Caco-2 (cell line): ENCODE measurements at places on chromosomes 6 and 20.

- DNase-seq, result no peak
Measured at GRCh38 chr6:27892649-27893058, 19.5 kb downstream of the OR2B2 start.

DNA sequence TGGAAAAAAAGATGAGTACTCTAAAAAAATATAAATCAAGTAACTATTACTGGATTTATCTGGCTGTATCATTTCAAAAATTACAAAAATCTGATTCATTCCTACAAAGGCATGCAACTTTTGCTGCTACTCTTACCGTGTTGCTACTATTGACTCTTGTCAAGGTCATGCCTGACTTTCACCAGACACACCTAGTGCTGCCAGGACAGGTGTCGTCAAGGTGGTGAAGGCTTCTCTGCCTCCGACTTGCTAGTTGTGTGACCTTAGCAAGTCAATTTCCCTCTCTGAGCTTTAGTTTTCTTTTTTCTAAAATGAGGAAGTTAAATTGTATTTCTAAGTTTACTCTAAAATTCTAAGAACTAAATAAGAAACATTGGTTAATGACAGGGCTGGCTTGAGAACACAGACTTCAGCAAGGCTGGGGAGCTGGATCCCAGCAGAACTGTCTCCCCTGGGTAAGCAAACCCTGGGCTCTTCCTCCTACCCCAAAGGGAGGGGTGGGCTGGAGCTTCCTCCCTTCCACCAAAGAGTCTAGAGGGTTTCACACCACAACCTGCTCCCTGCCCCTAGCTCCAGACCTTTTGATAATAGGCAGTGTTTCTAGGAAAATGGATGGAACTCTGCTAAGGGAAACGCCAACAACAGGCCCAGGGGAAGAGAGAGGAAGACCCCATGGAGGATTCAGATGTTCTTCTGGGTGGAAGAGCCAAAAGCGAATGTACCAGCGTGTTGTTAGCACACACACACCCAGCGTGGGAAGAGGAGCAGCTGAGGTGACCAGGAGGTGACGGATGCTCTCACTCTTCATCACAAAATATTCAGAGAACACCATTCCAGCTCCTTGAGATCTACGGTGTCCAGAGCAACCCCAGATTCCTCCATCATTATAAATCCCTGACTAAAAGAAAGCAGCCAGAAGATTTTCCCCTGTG is 47.9 kb upstream of the CITED2 start:
- no peak for DNase-seq

- DNase-seq, result no peak
Measured at GRCh38 chr6:150228072-150228733, 85.4 kb downstream of the PPP1R14C start.

GRCh38 chr6:36389353-36389752 is 1.9 kb upstream of the ETV7 start:
- DNase-seq, result no peak

GRCh38 chr20:823574-823902 is 10.0 kb upstream of the FAM110A start:
- DNase-seq, result no peak

- no peak for DNase-seq
Measured at GRCh38 chr20:53141201-53142050, 169.3 kb downstream of the TSHZ2 start.

DNA sequence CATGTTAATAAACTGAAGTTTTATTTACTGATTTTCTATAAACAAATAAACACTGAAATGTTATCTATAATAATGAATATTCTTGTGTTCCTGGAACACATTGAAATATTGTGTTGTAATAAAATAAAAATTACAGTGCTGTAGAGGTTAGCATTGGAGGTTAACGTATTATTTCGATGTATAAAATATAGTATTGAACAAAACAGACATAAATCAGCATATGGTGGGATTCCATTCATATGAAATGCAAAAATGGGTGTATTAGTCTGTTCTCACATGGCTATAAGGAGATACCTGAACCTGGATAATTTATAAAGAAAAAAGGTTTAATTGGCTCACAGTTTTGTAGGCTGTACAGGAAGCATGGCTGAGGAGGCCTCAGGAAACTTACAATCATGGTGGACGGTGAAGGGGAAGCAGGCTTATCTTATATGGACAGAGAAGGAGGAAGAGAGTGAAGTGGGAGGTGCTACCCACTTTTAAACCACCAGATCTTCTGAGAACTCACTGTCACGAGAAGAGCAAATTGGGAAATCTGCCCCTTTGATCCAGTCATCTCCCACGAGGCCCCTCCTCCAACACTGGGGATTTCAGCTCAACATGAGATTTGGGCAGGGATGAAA is 24.6 kb upstream of the BMP6 start:
- no peak for DNase-seq

DNA sequence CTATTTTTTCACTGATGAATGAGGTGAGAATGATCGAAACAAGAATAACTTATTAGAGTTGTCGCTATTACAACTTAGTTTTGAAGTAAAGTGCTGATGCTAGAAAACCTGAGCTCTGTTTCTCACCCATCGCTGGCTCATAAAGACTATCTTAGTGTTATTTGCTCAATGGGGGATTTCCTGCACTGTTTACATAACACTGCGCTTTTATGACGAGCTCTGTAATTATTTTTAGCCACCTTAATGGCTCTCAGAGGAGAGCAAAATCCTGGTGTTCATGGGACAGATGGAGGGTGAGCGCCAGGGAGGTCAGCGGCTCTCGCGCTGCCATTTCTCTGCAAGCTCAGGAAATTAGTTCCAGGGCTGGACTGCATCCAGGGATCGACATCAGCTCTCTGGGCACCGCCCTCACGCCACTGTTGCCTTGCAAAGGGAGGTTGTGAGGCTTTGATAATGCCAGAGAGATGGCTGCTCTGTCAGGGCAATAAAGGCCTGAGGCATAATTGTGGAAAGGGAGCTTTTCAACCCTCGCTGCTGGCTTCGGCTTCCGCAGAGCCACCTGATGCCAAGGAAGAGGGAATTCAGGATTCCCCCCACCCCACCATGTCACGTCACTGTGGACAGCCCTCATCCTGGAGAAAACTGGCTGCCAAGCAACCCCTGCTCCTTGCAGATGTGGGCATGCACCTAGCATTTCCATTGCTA is 72.0 kb downstream of the DACT2 start:
- no peak for DNase-seq

GRCh38 chr6:17870300-17871188 is 116.9 kb downstream of the KIF13A start:
- DNase-seq, result no peak

DNA sequence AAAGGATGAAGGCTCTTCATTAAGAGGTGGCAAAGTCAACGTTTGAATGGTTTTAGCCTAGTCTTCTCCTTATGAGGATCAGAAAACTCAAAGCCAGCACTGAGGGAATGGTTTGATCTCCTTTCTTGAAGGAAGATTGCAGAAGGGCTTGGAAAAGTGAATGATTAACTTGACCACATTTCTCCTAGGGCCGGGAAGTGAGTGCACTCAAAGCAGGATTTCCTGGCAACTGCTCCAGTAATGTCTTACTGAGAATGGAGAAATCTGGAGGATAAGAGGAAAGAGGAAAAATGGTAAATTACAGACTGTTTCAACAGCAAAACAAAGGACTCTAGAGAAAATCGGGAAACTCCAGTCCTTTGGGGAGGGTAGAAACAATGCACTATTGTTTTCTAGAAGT is 189.0 kb upstream of the FOXA2 start:
- peak; percentile 49 for DNase-seq

- no peak for DNase-seq
Measured at GRCh38 chr6:167689751-167690150, 137.0 kb upstream of the AFDN start.
